ENCODE measurements at places on chromosomes 7 and 10.

- DNase-seq, result no peak
These were observed 110.9 kb downstream of the ADCY1 start for GRCh38 chr7:45684910-45685618.

DNA sequence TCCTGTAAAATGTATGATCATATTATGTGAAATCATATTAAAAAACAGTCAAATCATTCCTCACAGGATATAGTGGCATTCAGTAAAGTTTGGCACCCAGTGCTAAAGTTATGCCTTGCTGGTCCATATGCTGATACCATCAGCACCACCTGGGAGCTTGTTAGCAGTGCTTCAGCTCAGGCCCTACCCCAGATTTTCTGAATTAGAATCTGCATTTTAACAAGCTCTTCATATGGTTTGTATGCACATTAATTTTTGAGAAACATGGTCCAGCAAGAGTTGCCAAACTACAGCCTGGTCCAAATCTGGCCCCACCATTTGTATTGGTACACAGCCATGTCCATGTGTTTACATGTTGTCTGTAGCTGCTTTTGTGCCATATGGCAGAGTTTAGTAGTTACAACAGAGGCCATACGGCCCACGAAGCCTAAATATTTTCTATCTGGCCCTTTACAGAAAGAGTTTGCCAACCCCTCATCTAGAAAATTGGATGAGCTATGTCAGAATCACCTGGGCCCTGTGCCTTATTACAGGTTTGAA is 30.1 kb downstream of the RAB18 start:
- no peak for DNase-seq

- DNase-seq, result no peak
These were observed 1.6 kb downstream of the C10orf143 start for GRCh38 chr10:130108934-130109604.

DNA sequence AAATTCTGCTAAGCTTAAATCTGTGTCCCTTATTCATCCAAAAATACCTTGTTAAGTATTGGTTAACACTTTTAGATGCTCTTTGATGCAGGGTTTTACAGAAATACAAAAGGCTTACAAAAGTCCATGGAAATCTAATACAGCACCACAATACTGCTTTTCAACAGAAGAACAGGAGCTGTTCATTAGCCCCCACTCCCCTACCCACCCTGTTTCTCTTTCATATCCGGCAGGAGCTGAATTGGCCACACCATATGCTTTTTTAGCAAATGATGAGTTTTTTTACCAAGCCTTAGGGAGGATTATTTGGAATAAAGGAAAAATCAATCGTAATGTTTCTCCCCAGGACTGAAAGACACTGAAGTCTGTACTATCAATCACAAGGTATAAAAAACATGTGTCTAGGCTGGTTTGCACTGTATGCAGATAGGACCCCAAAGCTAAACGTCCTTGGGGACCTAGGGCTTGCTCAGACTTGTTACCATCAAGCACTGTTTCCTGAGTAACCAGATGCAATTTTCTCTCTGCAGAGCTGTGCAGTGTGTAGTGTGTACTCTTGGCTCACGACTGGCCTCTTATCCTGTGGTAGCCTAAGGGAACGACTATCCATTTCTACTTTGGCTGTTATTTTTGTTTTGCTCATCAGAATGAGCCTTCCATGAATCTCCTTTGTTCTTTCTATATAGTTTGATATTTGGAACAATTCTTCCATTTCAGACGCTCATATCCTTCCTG is 143.3 kb upstream of the LRGUK start:
- no peak for DNase-seq

DNA sequence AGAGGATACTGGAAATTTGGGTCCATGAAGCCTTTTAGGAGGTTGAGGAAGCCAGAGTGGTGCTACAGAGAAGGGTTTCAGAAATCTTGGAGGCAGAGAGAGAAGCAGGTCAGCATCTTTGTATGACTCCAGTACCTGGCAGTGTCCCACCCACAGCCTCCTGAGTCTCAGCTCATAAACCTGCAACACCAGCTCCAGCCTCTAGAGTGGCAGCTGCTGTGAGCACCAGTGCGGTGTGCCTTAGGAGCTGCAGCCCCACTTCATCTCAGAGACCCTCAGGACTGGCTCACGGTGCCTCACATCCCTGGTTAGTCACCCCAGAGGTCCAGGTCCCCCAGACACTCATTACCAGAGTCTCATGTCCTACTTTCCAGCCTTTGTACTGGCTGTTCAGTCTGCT is 84.8 kb upstream of the PRKAR2B start:
- DNase-seq, result no peak

DNA sequence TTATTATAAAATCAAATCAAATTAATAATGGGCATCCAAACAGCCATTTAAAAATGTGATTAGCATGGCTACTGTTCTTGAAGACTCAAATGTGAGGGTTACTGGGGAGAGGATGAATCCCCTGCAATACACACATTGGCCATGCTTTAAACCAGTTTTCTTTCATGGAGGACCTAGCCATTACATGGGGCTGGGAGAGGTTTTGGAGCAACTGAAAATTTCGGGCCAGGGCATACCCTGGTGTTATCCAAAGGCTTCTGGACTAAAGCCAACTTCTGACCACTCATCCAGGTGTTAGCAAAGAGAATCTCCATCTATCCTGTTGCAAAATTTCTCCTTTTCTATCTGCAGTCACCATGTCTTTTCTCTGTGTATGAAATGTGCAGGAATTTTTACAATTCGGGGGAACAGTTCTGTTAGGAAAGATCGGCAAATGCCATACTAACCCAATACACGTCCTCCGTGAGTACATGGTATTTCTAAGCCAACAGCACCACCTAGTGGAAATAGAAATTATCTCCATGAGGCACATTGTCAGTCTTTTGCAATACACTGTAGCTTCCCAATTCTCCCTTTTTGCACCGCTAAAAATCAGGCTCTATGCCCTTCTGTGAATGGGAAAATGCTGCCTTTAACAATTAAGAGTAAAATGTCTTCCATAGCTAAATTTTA is 47.0 kb upstream of the ZNF107 start:
- no peak for DNase-seq

DNA sequence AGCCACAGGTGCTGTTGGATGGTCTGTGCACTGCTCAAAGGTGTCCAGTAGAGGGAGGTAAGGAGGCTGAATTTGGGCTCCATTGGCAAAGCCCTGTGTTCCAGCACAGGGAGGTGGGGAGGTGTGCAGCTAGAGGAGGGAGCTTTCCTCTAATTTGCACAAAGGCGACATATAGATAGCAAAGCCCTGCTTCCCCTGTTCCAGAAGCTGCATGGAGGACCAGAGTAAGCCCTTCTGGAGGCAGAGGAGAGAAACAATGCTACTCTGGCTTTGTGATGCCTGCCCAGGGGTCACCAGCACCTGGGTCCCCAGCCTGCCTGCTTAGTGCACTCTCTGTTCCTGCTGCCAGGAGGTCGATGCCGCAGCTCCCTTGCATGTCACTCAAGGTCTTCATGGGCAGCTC is 3.4 kb upstream of the ARHGAP22 start:
- peak; percentile 84 for DNase-seq

DNA sequence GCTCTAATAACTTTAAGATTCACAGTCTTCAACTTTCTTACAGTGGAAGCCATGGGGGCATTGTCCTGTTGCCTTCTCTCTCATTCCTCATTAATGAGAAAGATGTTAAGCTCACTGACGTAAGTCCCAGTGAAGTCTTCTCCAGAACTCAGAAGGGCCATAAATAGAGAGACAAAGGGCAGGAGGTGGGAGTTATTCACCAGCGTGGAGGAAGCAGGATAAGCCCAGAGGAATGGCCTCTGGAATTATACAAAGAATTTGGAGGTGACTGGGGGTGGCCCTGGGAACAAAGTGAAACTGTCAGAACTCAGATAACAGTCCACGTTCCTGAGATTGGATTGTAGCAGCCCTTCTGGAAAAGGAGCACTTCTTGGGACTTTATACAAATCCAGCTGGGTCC is 52.4 kb downstream of the SORBS1 start:
- no peak for DNase-seq

DNA sequence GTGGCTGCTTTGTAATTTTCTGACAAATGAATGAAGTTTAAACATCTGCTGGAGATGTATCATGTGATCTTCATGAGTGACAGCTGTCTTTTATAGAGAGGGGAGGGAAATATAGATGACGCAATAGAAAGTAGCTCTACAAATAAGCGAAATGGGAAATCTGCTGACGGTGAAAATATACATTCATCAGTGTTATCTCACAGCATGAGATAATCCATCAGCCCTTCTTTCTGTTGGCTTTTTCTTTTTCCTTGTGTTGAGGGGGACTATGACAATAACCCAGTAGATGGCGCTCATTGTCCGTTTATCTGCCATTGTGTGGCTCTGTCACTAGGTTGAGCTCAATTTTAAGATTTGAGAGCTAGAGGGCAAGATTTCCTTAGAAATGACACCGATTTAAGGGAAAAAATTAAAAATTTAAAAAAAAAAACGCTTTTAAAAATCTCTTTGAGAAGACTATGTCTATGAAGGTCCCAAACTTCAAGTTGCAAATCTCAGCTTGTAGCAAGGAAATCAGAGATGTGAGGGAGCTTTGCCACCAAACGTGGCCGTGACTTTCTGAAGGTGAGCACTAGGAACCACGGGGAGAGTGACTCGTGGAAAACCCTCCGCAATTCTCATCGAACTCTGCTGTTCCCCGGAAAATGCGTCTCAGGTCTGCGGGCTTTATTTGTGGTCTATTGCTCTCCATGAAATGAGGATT is 114.6 kb upstream of the SFMBT2 start:
- peak; percentile 89 for DNase-seq

- no peak for DNase-seq
These were observed 1.7 kb upstream of the PFKP start for GRCh38 chr10:3065622-3066021.

DNA sequence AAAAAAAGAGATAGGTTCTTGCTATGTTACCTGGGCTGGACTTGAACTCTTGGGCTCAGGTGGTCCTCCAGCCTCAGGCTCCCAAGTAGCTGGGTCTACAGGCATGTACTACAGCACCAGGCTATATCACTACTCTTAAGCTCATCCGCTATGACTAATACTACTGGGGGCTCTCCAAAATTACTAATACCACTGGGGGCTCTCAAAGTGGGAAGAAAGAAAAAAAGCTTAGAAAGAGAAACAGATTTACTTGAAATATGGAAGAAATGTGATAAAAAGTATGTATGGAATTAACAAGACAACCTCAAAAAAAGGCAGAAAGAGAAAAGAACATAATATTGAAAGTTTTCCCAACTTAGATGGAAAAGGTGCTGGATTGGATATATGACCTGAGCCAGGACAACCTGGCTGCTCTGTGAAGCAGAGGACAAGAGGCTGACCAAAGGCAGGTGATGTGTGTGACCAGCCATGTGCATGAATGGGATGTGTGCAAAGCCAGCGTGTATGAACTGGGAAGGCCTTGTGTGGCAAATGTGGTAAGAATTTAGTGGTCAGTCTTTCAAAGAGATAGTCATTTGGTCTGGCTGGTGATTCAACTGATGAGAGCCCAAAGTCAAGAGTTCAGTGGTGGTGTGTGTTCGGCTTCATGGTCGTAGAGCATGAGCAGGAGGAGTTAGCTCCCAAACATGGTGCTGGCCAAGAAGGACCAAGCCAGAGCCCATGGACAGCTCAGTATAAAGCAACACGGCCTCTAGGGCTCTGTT is 232.4 kb upstream of the KLF14 start:
- DNase-seq, result no peak

GRCh38 chr7:152025937-152026890 is 740 bp downstream of the GALNT11 start:
- DNase-seq, result peak; percentile 23
